ENCODE measurements at places on chromosomes 12 and 14.

GRCh38 chr12:66092559-66093269 lies 37.8 kb downstream of the LLPH start:
- peak; percentile 16 for DNase-seq

DNA sequence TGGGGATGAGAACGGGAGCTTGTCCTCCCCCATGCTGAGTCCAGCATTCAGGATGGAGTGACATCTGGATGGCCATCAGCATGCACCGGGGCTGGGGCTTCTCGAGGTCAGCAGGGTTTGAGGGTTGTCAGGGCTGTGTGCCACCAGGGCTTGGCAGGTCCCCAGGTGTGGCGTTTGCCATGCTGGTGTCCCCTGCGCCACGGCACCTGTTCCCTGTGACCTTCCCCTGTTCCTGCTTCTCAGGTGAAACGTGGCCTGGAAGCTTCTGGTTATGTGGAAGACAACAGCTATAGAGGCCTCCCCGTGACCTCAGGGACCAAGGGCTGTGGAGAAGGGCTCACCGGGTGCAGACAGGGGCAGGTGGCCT lies 152.4 kb downstream of the KIF26A start:
- no peak for DNase-seq

DNA sequence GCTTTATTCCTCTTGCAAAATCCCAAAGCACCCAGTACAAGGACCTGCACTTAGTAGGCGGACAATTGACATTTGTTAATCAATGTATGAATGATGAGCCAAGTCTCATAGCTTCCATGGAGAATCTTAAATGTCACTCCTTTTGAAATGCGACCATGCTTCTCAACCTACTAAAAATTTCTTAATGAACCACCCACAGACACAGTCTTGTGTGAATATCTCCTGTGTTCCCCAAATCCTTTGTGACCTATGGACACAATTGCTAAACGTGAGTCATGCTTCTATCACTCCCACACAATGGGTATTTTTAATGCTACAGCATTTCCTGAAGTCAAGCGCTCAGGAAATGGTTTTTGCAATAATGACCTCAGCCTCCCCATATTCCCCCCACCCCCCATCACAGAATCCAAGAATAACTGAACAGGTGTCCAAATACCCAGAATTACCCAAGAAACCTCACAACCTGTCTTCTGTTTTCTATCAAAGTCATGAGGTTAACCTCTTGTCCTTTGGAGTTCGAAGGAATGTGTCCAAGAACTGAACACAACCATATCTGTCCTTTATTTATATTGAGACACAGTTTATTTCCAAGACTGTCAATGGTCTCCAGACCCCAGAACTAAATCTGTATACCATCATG lies 163.6 kb upstream of the PLEKHG7 start:
- no peak for DNase-seq

- no peak for DNase-seq
Measured at GRCh38 chr14:45251912-45252311, 1.1 kb downstream of the MIS18BP1 start.

GRCh38 chr12:109288571-109288970 lies 20.5 kb downstream of the FOXN4 start:
- DNase-seq: no peak

- no peak for DNase-seq
Measured at GRCh38 chr12:25970082-25970481, 11.6 kb downstream of the RASSF8 start.

DNA sequence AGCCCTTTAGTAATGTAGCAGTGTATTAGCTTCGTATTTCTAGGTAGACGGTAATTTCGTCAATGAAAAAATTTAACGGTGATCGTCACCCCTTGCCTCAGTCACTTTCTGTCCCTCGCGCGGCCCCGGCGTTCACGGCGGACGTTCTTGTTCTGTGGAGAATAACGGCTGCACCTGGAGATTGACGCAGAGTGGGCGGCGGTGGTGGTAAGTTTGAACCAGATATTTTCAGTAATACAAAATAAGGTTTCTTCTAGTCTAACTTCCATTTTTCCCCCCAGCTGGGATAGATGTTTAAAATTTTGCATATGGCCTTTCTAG lies 341 bp downstream of the ZNF10 start:
- DNase-seq: no peak

- no peak for DNase-seq
Measured at GRCh38 chr14:55386037-55386808, 25.4 kb downstream of the ATG14 start.

DNA sequence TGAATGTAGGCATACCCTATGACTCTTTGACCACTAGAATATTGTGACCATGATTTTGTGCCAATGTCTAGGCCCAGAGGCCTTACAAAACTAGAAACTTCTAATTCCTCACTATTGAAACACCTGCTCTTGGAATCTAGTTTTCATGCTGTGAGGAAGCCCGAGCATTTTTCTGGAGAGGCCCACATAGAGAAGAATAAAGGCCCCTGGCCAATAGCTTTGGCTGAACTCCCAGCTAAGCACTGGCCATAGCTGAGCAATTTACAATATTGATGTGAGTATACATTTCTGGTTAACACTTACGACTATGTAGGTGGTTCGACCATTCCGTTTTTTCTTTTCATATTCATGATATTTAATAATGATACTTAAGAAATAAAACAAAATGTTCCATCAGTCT lies 190.3 kb downstream of the KCNH5 start:
- no peak for DNase-seq

- DNase-seq: no peak
Measured at GRCh38 chr12:6367065-6367968, 8.0 kb downstream of the SCNN1A start.

- DNase-seq: no peak
Measured at GRCh38 chr12:111761099-111761498, 5.6 kb upstream of the ALDH2 start.

GRCh38 chr14:22378181-22378580 lies 210.8 kb downstream of the DAD1 start:
- DNase-seq: no peak

DNA sequence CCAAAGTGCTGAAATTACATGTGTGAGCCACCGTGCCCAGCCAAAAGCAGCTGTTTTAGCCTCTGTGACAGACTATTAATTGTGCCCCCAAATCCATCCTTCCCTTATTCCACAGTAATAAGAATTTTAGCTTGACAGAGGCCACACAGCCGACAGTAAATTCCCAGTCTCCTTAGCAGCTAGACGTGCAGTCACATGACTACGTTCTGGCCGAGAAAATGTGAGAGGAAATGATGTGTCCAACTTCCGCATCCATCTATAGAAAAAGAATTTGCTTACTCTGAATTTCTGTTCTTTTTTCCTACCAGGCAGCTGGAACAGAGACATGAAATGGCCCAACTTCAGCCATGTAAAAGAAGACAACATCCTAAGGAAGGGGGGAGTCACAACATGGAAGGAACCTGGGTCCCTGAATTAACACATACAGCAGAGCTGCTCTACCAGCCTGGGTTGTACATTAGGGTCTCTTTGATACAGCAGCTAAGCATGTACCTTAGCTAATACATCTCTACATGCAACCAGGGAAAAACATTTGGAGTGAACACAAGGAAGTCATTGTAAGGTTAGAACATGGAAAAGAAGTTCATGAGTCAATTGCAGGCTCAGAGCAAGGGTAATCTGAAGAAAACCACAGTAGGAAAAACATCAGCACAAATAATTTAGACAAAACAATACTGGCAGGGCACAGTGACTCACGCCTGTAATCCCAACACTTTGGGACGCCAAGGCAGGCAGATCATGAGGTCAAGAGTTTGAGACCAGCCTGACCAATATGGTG lies 35.5 kb downstream of the CIT start:
- DNase-seq: no peak

DNA sequence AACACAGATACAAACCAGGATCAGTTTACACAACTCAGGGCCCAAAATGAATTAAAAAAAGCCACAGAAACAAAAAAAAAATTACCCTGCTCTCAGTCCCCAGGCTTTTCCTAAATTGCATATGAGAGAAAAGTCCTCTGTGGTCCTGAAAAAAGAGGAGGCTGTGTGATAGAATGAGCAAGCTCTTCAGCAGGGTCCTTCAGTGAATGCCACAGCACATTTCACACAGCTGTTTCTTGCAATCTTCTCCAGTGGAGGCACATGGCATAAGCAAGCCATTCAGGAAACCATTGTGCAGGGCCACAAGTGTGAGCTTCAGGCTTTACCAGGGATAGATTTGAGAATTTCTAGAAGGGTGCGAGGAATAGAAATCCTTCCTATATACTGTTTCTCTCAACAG lies 168.5 kb downstream of the PPM1H start:
- no peak for DNase-seq
